8988T (cell line): ENCODE measurements at places on chromosomes 13 and 19.

DNA sequence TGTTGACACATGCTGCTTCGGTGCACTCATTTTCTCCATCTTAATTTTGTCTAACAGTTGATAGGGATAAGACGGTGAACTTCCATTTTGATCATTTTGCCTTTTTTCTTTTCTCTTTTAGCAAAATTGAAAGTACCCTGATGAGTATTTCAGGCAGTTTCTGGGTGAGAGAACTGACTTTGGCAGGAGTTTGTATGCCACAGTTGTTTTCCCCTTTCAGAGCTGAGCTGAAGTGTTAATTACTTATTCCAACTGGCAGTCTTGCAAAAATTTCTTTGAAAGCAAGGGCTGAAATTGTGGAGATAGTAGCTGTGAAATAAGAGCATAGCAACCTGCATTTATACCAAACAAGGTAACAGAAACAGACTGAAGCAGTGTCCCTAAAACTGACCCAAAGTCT lies 180.2 kb downstream of the SLITRK5 start:
- DNase-seq: no peak

GRCh38 chr13:29737061-29737460 lies 113.4 kb downstream of the UBL3 start:
- no peak for DNase-seq

DNA sequence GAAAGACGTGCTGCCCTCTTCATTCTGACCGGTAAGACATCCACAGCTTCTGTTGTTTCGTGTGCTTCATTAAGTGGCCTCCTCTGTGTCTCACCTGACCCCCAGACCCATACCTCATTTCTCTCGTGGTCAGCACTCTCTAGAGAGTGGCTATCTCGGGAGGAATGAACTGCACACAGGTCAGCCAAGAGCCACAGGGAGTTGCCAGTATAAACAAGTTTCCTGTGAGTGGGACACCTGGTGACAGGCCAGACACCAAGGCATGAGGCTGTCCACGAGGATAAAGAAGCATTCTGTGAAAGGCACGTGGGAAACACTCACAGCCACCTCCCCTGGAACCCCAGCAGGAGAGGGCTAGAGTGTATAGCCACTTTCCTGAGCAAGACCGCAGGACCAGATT lies 115.8 kb downstream of the NUFIP1 start:
- no peak for DNase-seq

GRCh38 chr13:107028751-107029150 lies 460.8 kb upstream of the ARGLU1 start:
- no peak for DNase-seq

- no peak for DNase-seq
Observed at GRCh38 chr13:110548891-110549794, 12.4 kb downstream of the RAB20 start.

DNA sequence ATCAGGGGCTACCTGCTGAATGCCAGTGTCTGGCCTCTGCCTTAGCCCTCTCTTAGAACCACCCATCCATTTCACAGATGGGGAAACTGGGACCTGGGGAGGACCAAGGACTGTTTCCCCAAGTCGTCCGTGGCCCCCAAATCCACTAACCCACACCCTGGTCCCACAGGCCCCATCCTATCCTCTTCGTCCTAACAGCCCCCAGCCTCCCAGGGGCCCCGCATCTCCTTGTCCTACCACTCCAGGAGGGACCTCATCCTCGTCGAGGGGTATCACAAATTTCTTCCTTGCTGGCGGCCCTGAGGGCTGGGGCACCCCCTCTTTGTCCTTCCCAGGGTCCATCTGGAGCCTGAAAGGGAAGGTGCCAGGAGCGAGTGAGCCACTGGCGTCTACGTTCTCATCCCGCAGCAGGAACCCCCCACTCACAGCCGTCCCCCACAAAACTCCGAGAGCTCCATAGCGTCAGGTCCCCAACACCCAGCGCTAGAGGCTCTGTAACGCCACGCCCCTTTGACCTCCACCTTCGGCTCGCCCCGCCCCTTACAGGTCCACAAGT lies 606 bp downstream of the ERCC1 start:
- DNase-seq: no peak

- DNase-seq: no peak
Observed at GRCh38 chr19:19606021-19606420, 12.5 kb downstream of the PBX4 start.

DNA sequence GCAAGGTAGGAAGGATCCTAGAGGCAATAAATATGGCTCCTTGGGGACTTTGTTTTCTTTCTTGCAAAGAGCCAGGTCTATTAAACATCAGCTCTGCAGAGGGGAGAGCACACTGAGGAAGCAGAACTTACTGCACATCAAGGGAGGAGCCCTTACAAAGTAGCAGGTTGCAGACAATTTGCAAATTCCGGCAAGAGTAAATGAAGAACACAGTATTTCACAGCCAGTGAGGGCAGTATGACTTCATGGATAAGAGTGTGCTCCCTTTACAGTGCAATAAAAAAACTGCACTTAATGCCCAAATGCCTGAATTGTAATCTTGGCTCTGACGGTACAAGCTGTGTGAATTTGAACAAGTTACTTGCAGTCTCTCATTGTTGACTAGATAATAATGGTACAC lies 75.5 kb downstream of the STARD13 start:
- DNase-seq: no peak

GRCh38 chr19:8148410-8149260 lies 757 bp downstream of the FBN3 start:
- DNase-seq: no peak

DNA sequence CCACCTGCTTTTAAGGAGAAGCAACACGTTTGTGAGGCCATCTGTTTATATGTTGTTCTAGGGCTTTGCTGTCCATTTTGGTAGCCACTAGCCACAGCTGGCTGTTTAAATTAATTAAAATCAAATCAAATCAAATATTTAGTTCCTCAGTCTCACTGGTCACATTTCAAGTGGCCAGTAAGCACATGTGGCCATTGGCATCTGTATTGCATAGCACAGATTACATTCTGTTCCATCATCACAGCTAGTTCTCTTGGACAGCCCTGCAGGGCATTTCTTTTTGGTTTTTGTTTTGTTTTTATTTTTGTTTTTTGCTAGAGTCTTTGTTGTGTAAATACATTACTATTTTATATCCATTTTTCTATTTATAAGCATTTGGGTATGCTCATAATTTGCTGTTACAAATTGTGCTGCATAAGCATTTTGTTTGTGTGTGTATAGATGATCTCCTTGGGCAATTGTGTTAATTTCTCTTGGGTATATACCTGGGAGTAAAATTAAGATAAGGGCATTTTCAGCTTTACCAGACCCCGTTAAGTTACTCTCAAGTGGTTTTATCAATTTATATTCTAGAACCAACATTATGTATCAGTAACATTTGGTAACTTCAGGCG lies 31.3 kb downstream of the SAE1 start:
- DNase-seq: no peak

DNA sequence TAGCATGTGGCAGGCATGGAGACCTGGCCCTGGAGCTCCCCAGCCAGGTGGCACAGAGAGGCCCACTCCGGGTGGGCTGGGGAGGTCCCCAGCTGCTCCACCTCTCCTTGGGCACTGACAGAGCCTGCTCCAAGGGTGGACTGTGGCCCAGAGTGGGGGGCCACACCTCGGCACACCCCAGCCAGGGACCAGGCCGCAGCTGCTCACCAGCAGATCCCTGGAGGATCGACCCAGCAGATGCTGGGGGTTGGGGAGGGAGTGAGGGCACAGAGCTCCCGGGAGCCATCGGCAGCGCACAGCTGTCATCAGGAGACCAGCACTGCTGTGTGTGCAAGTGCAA lies 72.0 kb upstream of the KCTD15 start:
- no peak for DNase-seq

- DNase-seq: no peak
Observed at GRCh38 chr13:52147225-52147624, 12.2 kb downstream of the NEK3 start.

GRCh38 chr13:112686364-112686763 lies 3.5 kb upstream of the ATP11A start:
- DNase-seq: no peak

- DNase-seq: no peak
Observed at GRCh38 chr13:55440465-55441085, 1700.1 kb upstream of the PRR20A start.

DNA sequence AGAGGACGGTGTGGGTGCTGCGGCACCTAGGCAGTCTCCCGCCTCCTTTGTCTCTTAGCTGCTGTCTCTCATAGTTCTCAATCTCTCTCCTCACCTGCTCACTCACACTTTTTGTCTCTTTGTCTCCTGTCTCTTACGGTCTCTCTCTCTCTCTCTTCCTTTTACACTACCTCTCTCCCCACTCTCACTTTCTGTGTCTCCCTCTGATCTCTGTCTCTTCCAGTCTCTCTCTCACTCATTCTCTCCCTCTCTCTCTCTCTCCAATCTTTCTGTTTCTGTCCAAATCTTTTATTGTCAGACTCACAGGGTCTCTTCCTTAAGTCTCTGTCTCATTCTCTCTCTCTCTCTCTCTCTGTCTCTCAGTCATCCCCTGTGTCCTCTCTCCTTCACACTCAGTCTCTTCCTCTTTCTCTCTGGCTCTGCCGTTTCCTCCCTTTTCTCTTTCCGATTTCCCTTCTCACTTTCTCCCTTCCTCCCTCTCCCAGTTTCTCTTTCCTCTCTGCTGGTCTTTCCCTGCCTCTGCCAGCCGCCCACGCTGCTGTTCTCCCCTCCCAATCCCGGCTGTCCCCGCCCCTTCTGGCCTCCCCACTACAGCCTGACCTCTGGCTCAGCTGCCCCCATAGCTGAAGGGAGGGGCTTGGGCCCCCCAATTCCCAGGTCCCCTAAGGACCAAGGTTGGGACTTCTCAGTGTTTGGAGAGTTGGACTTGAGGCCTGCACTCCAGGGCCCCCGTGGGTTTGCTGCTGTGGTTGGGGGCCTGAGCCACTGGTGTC lies at the start of gene PLEKHA4:
TSS of gene PLEKHA4 (minus strand) at position 504 of the 773 bp plus-strand sequence. CDS start 997 bp downstream, outside the sequence.
- no peak for DNase-seq

GRCh38 chr13:93326234-93326811 lies 99.7 kb downstream of the GPC6 start:
- DNase-seq: no peak
